ENCODE measurements at places on chromosomes 4 and X. TPM values are rescaled to one million over a fixed set of nuclear protein-coding genes. Genes with fewer than 3 reads are reported as not detected.

TBX22 gene
- not detected for total RNA-seq

BEX1 gene
- not detected for total RNA-seq

TNMD gene
- total RNA-seq: not detected

ZBED1 gene
- total RNA-seq: 57.6 TPM

DNA sequence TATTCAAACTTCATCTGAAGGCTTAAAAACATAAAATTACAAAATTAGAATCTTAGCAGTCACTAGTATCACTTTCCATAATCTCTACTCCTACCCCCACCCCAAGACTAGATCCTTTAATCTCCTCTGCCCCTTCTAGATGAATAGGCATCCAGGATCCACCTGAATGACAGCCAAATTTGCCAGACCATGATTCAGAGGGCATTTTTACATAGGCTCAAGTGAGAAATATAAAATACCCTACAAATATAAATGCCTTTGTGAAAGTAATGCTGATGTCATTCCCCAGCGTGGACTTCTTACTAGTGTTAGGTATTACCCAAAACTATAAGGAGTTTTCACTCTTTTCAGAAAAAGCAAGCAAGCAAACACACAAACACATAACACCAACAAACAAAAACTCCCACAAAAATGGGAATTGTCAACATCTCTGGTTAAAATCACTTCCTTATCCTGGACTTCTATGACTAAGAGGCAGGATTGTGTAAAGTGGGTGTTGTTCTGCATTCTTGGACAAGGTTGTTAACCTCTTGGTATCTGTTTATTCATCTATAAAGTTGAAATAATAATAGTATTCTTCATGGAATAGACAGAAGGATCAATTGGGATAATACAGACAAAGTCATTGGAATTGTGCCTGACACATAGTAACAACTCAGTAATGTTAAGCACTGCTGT is 51.3 kb upstream of the TMPRSS11F start:
- no peak for DNase-seq

GRCh38 chr4:70628444-70628843 is at the start of gene ENAM:
Gene ENAM, plus strand, starts transcription at chr4:70628744. Its CDS starts 757 bp downstream, at chr4:70629501.
- DNase-seq: no peak

DNA sequence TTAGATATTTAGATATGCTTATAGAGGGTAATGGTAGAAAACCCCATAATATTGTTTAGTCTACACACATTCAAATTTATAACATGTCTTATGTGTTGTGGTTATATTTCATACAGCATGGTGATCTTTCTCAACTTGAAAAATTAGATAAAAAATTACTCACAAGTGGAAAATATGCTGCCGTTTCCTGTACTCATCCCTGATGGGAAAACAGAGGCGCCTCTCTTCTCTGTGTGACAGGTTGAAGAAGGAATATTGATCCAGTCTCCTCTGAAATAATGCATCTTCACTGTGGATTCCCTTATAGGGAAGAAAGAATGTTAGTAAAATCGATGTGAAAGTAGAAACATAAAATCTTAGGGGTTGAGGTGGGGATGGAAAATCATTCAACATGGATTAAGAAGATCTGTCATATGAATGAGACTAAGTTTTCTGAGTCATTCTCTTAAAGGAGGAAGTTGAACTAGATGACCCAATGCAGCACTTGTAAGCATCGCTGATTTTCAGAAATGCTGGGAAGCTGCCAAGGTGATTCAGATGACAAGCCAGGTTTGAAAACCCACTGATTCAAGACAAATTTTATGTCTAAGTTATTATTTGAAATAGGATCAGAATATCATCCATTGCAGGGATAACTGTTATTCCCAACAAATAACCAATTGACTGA is 70.7 kb downstream of the ANKRD50 start:
- DNase-seq: no peak

- no peak for DNase-seq
Measured at GRCh38 chr4:6782846-6783110, 251 bp downstream of the KIAA0232 start.

DNA sequence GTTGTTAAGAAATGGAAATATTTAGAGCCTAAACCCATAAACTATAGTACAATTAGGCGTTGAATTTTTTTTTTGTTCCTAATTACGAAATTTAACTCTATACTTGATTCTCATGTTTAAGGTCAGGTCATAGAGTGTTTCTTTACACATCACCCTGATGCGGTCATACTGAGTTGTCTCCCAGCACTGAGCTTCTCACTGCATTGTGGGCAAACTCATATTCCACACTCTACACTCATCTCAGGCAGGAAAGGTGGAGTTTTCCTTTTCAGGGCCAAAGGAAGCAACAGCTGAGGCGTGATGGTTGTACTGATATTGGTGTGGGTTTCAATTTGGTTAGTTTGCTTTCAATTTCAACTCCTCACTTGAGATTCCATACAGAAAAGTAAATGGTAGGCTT is 75.4 kb downstream of the FAT4 start:
- no peak for DNase-seq

- DNase-seq: no peak
Measured at GRCh38 chrX:49230500-49231232, 2.5 kb downstream of the CACNA1F start.
